ENCODE measurements at places on chromosomes 7 and 10.

DNA sequence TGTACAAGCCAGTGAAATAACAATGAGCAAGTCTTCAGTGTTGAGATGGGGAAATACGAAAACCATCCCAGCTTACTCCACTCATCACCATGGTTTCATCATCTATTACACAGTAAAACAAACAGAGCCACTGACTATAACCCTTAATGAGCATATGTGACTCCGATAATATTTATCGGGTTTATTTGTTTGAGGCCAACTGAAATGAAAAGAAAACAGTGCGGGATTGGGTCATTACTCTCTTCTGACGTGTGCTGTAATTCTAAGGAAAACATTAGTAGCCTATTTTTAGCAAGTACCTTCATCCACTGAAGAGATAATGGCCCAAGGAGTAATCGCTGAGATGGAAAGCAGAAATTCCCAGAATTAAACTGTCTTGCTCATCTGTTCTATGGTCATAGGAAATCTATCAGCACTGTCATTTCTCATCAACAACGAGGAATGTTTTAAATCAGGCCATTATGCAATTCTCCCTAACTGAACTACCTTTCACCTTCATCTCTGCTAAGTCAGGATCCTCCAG is 716.5 kb downstream of the INHBA start:
- no peak for DNase-seq

DNA sequence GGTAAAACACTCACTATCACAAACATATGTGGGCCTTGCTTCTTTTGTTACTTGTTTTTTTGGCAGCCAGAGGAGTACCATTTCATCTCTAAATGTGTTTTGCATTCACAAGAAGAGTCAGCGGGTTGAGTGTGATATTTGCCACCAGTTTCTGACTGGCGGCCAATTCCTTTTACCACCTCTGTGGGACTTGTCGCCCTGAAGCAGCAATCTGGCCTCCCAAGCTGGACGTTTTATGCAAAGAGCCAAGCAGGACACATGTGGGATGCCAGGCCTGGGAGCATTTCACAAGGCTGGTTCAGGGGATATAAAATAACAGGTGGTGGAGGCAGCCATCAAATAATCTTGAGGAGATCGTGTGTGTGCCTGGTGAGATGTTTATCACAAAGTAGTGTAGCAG is 61.8 kb upstream of the TRIL start:
- peak; percentile 9 for DNase-seq

GRCh38 chr7:141609576-141609975 is 58.4 kb downstream of the AGK start:
- no peak for DNase-seq

GRCh38 chr7:96188174-96188581 is 133.7 kb downstream of the SLC25A13 start:
- DNase-seq: peak; percentile 42

GRCh38 chr10:133161486-133162109 is 1.6 kb downstream of the KNDC1 start:
- DNase-seq: no peak

DNA sequence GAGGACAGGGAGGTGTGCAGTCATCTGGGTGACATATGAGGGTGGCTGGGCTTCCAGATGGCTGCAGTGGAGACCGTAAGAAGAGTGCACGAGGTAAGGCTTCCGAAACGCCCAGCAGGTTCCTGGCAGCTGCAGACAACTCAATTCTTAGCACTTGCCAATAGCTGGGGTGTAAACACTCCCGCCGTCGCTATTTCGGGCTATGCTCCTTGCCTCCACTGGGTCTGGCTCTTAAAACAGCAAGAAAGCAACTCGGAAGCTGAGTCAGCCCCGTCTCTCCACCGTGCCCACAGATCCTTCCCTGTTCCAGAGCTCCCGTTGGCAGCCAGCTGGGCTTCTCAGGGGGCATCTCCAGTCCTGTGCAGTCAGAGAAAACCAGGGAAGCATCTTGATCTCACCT is 6.1 kb upstream of the PDGFA start:
- DNase-seq: no peak

- peak; percentile 89 for DNase-seq
Observed at GRCh38 chr7:13945670-13946069, 43.8 kb downstream of the ETV1 start.

DNA sequence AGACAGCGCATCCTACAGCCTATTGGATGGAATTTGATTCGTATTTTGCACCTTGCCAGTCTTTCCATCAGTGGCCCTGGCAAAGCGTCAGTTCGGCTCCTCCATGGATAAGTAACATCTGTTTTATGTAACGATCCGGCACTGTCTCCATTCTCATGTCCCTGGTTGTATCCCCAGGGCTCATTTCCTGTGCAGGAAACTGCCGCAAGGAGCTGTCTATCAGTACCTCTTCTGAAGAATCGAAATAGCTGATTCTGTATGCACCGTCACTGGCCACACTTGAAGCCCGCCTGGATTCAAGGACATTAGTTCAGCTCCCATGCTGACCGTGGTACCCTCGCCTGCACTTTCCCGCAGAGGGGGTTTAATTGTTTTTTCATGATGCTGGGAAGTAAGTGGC is 53.1 kb upstream of the NPS start:
- no peak for DNase-seq

DNA sequence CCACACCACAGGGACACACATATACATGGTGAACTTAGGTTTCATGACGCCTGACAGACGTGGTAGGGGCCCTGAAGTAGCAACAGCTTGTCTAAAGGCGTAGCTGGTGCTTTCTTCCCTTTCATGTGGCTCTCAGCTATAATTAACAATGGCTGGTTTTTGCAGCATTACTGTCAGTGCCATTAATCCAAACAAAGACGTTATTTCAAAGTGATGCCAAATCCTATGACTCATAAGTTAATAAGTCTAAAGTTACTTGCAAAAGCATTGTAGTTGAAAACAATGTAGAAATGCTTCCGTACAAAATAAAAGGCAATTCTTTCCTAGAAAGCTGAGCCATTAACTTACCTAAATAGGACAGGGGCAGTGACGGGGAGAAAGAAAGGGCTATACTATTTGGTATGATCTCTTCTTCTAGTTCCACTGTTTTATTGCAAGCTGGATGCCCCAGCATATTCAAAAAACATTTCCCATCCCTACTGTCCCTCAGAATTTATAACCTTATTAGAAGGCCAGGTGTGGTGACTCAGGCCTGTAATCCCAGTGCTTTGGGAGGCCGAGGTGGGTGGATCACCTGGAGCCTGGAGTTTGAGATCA is 105.4 kb downstream of the ODAD2 start:
- no peak for DNase-seq

DNA sequence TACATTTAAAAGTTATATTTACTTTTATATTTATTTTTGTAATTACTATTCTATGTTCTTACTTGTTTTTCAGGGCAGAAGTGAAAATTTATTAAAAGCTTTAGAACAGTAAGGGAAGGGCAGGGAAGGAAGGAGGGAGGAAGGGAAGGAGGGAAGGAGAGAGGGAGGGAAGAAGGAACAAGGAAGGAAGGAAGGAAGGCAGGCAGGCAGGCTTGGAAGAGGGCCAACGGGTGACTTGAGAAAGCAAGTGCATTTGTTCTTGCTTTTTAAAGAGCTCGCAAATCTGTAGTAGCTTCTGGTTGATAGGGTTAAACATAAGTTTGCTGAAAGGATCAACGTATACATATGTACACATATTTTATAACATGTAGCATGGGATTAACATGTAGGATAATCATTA is 725.3 kb upstream of the FZD8 start:
- no peak for DNase-seq

- DNase-seq: no peak
Observed at GRCh38 chr10:110650265-110650668, 6.1 kb downstream of the RBM20 start.

DNA sequence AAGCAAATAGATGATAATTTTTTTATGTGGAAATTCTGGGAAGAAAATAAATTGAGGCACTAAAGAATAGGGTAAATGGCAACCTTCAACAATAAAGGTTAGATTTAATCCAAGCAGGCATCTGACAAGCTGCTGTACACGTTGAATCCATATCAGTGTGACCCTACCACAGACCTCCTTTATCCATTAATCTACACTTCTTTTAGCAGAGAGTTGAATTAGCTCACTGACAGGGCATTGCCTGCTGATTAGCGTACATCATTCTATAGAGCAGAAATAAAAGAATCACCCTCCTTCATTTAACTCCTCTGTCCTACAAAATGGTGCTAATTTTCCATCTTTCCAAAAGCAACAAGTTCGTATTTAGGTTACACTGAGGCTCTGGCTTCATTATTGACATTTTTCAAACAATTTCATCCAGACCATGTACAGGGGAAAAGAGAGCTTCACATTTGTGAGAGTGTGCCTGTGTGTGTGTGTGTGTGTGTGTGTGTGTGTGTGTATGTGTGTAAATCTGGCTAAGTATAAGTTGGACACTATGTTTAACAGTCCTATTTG is 356.0 kb downstream of the TFEC start:
- no peak for DNase-seq

- no peak for DNase-seq
Observed at GRCh38 chr7:155700847-155701246, 56.4 kb downstream of the RBM33 start.

GRCh38 chr10:128867819-128868218 is 599.2 kb upstream of the MGMT start:
- no peak for DNase-seq

GRCh38 chr7:150421831-150422230 is 28.6 kb upstream of the GIMAP8 start:
- DNase-seq: no peak

DNA sequence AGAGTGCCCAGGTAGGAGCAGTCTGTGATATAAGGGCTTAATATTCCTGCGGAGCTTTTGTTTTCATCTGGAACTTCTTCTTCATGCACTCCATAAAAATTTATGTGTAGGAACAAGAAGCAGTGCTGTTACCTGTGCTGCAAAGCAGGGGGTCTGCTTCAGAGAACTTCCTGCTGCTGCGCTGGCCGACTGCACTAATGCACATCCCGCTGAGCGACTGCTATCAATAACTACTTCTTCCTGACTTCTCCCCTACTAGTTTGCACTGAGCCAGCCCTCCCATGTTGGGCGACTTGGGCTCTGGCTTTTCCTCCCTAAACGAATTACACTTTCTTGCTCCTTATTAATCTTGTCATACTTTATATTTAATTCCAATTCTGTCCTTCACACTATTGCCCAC is 150.3 kb downstream of the NEBL start:
- DNase-seq: no peak

DNA sequence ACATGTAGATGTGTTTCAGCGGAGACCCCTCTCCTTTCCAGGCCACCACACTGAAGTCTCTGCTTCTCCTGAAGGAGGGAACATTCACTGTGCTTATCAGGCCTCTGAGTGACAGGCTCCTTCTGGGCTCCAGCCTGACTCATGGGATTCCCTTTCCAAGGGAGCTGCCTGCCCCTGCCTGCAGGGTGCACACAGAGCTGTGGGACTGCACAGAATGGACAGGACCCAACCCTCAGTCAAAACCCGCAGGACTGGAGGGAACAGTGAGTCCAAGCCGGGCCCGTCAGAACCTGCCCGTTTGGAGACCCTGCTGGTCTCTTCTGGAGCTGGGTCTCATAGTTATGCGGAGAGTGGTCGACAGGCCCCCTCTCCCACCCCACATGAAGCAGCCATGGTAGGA is 32.6 kb downstream of the PLAC9 start:
- no peak for DNase-seq

DNA sequence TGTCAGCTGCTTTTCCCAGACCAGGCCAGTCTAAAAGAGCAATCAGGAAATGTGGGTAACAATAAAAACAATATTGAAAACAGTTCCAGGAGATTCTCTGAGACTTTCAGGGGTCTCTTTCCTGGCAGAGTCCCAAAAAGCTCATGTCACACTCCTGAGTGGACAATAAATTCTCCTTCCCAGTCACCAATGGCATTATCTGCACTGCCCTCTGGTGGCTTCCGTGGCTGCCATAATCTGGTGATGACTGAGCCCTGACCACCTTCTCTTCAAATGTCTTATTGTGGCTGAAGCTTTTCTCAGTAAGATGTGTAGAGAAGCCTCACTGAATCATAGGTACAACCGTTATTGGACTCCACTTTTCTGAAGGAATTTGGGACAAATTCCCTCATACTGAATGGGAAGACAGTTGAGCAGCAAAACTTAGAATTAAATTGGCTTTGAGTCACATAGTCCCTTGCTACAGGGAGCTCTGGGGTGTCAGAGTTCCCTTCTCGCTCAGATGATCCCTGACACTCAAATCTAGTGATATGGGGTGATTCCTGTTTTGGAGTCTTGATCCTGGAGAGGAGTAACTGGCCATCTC is 24.4 kb upstream of the ASAH2 start:
- peak; percentile 1 for DNase-seq

- DNase-seq: no peak
Observed at GRCh38 chr10:43842072-43842471, 193.4 kb upstream of the ZNF32 start.

DNA sequence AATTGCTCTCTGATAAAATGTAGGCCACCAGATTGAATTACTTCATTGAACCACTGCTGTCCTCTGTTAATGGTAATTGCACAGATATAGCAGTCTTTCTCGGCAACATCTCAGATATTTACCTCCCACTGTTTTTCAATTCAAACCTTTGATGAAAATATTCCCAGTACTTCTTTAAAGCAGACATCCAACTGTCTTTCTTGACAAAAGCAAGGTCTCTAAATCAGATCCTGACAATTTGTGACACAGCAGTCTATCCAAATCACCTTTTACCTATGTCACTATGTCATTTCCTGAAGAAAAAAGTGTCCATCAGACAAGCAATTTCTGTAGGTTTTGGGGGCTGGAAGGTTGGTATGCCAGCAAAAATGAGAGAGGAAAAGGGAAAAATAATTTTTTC is 555.7 kb downstream of the AUTS2 start:
- no peak for DNase-seq

DNA sequence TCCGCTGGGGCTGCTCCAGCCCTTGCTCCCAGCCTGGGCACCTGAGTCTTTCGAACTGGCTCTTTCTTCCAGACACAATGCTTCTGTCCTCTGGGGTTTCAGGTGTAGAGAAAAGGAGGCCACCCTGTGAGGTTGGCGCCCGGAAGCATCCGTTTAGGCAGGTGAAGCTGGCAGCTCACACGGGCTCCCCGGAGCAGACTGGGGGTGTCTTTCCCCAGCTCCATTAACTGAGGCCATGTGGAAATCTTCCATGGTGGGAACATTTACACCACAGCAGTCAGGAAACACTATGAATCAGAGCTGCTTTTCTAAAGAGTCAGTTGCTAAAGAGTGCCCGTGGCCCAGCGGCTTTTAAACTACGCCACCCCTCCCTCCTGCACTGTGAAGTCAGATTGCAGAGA is 29.2 kb downstream of the PRKAG2 start:
- DNase-seq: no peak

GRCh38 chr7:73599151-73599882 is 20.9 kb upstream of the TBL2 start:
- DNase-seq: no peak

- no peak for DNase-seq
Observed at GRCh38 chr7:45715471-45716352, 141.5 kb downstream of the ADCY1 start.

Measured in NCI-H2081 (cell line).